ENCODE measurements at places on chromosomes 6 and 20.

GRCh38 chr20:23513164-23513563 is 22.2 kb downstream of the CST8 start:
- no peak for DNase-seq

- no peak for DNase-seq
These were observed 54.1 kb upstream of the SLC22A1 start for GRCh38 chr6:160067564-160067963.

DNA sequence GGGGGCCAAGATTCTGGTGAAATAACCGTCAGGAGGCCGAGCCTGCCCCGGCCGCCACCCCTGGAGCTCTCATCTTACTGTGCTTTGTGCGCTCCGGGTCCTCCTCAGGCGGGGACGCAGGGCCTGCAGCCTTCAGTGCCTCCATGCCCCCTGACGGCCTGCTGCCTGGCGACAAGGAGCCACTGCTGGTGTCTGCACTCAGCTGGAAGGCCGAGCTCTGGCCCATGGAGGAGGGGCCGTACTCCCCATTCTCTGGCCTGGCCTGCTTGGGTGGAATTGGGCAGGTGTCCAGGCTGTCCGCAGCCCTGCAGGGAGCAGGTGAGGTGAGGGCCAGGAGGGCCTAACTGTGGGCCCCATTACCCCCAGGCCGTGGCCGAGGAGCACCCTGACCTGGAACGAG is 5.3 kb downstream of the ZNF512B start:
- no peak for DNase-seq

GRCh38 chr6:21438237-21438985 is 155.1 kb upstream of the SOX4 start:
- DNase-seq: no peak

DNA sequence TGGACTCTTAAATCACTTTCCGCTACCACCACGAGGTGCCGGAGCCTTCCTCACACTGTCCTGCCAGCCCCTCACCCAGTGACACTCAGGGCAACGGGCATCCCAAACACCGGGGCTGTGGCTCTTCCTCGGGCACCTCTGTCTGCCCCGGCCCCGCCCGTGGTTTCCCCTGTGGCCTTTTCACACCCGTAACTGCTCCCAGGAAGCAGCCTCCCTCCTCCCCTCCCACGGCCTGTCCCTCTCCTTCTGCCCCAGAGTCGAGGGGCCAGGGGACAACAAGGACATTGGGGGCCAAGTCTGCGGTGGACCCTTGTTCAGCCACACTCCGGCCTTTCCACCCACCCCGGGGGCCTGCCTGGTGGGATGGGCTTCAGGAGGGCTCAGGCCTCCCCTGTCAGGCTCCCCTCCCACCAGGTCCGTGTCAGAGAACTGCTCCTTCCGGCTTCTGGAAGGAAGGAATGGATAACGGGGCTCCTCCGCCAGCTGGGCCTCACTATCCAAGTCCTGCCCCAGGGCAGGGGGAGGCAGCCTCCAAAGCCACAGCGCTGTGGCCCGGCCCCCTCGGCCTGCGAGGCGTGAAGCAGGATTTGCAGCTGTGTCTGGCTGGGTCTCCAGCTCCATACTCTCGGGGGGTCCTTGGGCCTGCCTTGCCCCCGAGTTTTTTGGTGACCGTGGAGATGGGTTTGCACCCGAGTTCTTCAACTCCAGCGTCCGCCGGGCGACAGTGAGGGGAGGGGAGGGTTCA is 54.7 kb upstream of the CHRNA4 start:
- no peak for DNase-seq

DNA sequence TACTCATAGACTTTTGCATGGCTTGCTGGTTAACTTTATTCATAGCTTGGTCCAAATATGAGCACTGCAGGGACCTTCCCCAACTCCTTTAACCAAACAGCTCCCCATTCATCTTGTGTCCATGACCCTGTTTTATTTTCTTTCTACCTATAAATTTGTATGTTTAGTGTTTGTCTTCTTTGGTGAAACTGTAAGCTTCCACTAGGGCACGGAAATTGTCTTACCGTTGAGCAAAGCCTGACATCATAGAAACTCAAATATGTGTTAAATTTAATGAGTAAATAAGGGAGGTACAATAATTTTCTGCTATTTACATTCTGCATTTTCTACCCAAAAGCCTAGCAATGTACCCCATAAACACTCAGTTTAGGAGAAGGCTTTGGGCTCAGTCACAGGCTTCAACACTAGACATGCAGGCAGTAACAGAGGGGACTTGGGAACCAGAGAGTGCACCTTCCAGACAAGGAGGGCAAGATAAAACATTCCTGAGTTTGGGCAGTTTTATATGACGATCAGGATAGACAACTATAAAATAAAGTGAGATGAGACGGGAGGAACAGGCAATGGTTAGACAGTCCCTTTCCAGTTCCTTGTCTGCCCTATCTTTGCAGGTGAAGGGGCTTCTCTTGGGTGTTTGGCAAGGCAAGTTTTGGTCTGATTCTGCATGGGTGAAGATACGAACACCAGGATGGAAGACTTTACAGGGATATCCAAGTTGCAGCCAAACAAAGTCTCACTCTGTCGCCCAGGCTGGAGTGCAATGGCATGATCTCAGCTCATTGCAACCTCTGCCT is 46.2 kb upstream of the ZNF217 start:
- DNase-seq: no peak

GRCh38 chr6:29502597-29502996 is 14.8 kb upstream of the MAS1L start:
- DNase-seq: no peak

DNA sequence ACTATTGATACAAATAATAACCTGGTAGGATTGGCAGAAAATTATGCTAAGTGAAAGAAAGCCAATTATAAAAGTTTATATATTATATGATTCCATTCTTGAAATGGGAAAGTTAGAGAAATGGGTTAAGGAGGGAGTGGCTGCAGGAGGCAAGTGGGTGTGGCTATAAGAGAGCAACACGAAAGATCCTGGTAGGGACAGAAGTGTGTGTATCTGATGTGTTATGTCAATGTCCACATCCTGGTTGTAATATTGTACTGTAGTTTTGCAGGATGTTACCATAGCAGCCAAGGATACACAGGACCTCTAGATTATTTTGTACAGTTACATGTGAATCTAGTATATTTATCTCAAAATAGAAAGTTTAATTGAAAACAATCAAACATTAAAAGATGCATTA is 46.8 kb downstream of the SNX5 start:
- no peak for DNase-seq

GRCh38 chr6:110664933-110665332 is 150.3 kb downstream of the CDK19 start:
- DNase-seq: no peak

GRCh38 chr20:25089662-25090061 is 7.7 kb upstream of the VSX1 start:
- DNase-seq: no peak

- no peak for DNase-seq
These were observed 22.4 kb downstream of the TMC2 start for GRCh38 chr20:2558581-2559278.

DNA sequence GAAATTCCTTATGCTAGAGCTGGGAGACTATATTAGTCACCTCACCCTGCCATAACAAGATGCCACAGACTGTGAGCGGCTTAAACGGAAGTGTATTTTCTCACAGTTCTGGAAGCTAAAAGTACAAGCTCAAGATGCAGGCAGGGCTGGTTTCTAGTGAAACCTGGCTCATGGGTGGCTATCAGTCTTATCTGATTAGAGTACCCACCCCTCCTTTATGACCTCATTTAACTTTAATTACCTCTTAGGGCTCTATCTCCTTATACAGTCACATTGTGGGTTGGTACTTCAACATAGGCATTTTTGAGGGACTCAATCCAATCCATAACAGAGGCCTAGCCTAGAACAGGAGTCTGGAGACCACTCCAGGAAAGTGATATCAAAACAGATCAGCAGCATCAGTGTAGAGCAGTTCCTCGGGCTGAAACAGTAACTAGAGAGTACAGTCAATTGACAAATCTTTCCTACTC is 2.3 kb upstream of the SNRNP48 start:
- DNase-seq: no peak

DNA sequence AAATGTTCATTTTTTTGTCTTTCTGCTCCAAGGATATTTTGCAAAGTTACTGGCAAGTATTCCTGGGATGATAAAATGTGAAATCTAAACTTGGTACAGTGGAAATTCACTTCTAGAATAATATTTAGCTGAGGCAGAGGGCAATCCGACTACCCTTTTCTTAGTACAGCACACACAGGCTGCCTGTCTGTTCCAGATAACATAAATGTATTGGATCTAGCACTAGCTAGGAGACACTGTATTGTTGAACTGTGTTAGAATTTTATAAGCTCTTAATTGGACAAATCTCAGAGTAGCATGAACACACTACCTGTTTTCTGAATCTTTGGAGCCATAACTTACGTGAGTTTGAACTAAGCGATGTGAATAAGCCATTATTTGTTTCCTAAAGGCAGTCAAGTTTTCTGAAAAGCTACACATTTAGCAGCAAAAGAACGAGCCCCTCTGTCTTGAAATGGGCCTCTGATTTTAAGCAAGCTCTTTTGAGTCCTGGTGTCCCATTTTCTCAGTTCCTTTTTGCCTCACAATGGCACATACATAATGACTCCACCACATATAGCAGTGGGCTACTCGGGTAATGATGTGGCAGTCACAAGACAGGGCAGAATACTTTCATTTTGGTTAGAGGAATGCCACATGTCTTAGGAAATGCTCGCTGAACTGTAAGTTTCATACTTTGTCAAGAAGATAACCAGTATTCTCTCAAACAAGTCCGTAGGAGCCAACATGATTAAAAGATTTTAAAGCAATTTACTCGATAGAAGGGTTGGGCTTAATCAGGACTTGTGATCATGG is 116.5 kb upstream of the ESR1 start:
- peak; percentile 8 for DNase-seq

- no peak for DNase-seq
These were observed 355.2 kb upstream of the ARID1B start for GRCh38 chr6:156421933-156422332.

DNA sequence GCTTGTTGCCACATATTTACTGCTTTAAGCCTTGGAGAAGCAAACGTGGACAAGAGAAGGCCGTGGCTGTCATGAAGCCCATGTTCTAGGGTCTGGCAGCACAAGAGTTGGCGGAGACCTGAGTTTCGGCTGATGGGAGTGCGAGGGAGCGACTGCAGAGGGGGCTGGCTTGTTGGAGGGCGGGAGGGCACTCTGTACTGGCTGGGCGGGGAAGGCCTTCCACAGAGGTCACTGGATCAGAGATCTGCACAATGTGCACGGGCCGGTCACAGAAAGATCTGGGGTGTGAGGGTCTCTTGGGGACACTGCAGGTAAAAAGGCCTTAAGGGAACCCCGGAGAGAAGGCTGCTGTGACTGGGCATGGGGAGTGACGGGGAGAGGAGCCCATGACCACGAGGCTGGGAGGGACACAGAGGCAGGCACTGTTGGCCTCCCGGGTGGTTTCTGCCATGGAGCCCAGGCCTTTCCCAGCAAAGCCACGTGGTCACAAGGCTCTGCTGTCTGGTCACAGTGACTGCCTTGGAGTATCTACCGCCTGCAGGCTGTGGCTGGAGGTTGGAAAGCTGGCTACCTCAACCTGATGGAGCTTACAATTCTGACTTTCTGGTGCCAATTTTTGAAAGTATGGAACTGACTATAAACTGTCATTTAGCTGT is 23.8 kb downstream of the FOXC1 start:
- no peak for DNase-seq

GRCh38 chr6:29705389-29706231 is 17.6 kb upstream of the HLA-F start:
- DNase-seq: no peak

DNA sequence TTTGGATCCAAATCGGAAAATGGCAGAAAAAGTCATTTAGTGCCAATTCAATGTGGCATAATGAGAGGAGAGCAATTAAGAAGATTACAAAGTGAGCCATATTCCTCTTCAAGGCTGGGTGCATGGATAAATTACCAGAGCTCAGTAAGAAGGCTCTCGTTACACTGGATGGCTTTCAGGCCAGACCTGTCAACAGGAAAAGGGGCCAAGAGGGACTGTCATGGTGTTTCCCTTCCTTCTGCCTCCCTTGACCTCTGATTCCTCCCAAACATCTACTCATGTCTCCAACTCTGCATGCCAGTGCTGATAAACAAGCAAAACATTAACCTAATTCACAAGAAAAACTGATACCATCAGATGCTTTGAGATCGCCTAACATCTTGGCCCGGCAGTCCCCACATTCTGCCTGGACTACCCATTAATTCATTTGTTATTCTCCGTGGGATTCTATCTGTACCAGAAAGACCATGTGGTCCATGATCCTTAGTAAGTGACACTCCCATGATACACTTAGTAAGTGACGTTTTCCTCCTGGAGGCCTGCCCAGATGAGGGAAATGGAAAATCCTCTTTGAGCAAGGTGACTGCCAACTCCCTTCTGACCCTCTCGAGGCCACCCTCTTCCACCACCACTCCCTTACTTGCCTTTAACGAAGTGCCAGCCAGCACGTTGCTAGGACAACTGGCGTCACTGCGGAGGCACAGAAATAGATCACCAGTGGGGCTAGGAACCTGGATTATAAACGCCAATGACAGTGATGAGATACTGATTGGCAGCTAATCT is 239.2 kb downstream of the GMPR start:
- DNase-seq: no peak

GRCh38 chr6:41723530-41724227 is 11.7 kb downstream of the TFEB start:
- no peak for DNase-seq

All from T-helper 2 cell (primary cell).